IMR-90 (cell line): ENCODE measurements at places on chromosomes 4 and X. TPM values are rescaled to one million over a fixed set of nuclear protein-coding genes. Genes with fewer than 3 reads are reported as not detected.

Gene SLC2A9
- total RNA-seq, result 0.56 and 0.72 TPM in 2 replicates

Gene ELK1
- total RNA-seq, result 10.0 and 14.2 TPM in 2 replicates

DNA sequence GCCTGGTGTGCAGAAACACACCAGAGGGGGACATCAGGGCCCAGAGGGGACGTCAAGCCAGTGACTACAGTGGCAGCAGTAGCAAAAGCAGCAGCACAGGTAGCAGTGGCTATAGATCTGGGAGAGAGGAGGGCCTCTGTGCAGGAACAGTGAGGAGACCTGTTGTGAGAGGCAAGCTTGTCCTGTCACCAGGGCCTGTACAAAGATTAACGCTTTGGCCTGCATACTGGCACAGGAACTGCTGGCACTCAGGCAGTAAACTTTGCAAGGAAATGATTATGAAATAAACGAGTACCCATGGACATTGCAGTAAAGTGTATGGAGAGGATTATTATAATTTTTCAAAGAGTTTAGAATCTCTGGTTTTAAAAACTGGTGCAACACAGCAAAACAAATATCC is 5.5 kb upstream of the PHF8 start:
- DNase-seq, result no peak

- DNase-seq, result no peak
Observed at GRCh38 chr4:87560802-87561201, 31.6 kb upstream of the SPARCL1 start.
